ENCODE measurements at places on chromosomes 11 and 22.

DNA sequence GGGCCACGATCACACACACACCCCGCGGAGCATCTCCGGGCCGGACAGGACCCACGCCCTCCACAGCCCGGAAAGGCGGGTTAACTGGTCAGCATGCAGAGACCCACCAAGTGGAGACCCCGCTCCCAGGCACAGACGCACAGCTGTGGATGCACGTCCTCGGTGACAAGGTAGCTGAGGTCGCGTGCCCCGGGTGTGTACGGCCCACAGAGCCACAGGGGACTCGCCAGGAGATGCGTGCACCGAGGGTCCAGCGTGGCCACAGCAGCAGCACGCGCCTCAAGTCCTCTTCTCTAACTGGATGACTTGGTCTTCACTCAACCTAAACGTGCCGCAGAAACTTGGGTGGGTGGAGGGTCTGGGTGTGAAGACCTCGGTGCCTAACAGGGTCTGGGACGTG is 5.5 kb downstream of the H19 start:
- no peak for DNase-seq

DNA sequence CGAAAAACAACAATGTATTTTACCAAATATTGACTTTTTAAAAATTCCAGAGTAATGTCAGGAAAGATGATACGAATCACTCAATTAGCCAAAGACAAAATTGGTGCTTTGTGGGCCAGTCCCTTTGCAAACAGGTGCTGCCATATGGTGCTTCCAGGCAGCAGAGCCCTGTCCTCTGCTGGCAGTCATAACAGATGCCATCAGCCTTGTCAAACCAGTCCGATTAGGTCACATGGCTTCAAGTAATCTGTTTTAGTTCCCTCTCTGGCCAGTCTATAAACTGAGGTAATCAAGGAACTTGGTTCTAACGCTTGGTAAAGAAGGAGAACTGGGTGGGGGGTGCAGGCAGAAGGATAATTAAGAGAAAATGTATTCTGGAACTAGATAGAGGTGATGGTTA is 49.1 kb upstream of the CAPRIN1 start:
- DNase-seq: no peak

DNA sequence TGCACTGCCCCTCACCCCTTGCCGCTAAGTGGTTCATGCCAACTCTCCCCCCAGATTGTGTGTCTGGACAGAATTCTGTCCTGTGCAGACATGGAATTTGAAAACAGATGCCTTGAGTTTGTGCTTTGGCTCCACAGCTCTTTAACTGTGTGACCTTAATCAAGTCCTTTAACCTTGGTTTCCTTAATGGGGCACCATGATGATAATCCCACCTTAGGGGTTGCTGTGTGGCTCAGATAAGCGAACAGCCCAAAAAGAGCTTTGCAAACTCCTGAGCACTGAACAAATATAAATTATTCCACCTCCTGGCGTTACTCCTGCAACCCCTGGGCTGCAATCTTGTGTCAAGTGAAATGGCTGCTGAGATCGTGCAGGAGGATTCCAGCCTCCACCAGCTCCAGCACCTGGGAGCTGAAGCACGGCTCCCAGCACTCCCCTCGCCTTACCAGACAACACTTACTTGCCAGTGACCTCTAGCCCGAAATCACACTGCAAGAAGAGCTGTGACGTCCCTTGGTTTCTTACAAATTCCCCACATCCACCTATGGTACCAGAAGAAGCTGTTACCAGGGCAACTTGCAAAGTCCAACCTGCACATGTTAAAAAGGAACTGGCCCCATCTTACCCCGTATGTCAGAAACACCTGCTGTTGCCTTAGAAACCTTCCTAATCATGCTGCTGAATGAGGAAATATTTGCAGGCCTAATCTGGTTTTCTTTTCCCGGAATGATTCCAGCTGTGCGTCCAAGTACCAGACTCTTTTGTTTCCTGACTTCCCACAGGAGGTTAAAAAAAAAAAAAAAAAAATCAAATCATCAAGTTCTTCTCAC is 13.2 kb downstream of the VPS37C start:
- DNase-seq: no peak

GRCh38 chr11:121482231-121483129 is 29.7 kb upstream of the SORL1-AS1 start:
- DNase-seq: no peak

DNA sequence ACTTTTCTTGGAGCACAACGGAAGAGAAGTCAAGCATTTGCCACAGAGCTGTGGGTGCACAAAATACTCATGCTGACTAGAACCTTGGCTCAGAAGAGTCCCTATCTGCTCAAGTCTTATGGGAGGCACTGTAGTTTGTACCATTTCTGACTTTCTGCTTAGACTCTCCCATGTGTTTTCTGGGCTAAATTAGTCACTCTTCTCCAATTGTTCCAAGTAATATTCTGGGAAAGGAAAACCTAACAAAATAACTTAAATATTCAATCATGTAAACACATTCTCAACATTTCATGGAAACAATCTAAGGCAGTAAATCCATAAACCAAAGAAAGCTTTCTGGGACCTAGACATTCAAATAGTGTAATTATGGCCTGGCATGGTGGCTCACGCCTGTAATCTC is 220.7 kb downstream of the SWAP70 start:
- no peak for DNase-seq

DNA sequence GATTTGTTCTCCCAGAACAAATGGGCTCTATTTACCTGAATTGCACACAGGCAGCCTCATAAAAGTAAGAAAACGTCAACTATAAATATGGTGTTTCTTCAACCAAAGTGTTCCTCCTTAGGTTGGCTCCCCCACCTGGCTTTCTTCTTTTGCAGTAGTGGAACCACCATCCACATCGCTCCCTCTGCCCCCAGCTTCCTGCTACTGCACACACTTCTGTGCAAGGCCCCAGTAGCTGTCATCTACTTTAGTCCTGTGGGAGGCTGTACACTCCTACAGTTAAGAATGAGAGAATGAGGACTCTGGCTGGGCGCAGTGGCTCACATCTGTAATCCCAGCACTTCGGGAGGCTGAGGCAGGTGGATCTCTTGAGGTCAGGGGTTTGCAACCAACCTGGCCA is 89.5 kb downstream of the BMAL1 start:
- DNase-seq: no peak

- DNase-seq: no peak
These were observed 43.5 kb upstream of the TP53I11 start for GRCh38 chr11:44993971-44994704.

DNA sequence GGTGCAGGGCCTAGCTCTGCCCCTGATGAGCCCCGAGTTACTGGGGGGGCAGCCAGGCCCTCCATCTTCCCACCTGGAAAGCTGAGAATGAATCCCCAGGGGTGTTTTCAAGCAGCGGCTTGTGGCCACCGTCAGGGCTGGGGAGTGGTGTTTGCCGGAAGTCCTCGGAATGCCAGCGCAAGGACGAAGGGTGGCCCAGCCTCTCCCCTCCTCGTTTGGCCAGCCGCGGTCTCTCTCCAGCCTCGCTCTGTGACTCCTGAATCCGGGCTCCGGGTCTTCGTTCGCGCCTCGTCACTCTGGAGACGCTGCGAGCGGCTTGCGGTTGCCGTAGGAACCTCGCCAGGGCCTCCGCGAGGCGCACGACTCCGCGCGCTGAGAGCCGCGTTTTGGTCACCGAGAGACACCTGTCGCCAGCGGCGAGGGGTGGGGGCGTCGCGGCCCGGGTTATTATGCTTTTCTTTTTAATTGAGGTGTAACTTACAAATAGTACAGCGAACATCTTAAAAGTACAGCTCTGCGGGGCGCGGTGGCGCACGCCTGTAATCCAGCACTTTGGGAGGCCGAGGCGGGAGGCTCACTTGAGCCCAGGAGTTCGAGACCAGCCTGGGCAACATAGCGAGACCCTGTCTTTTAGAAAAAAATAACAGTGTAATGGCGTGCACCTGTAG is 6.3 kb upstream of the KDELR3 start:
- peak; percentile 88 for DNase-seq

DNA sequence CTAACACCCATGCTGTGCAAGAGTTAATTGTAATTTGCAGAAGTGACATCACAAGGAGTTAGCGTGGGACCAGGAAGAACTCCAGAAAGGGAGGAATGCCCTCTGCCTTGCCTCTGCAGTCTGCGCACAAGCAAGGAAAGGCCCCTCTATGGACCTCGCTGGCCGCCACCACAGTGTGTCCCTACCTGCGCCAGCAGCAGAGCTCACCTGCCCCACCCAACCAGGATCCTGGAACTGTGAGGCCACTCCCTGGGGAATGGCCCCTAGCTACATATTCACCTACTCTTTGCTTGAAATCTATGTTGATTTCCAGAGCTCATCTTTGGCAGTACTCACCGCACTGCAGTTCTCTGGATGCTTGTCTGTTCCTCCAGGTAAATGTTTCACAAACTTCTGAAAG is 72.0 kb upstream of the MTNR1B start:
- DNase-seq: no peak

DNA sequence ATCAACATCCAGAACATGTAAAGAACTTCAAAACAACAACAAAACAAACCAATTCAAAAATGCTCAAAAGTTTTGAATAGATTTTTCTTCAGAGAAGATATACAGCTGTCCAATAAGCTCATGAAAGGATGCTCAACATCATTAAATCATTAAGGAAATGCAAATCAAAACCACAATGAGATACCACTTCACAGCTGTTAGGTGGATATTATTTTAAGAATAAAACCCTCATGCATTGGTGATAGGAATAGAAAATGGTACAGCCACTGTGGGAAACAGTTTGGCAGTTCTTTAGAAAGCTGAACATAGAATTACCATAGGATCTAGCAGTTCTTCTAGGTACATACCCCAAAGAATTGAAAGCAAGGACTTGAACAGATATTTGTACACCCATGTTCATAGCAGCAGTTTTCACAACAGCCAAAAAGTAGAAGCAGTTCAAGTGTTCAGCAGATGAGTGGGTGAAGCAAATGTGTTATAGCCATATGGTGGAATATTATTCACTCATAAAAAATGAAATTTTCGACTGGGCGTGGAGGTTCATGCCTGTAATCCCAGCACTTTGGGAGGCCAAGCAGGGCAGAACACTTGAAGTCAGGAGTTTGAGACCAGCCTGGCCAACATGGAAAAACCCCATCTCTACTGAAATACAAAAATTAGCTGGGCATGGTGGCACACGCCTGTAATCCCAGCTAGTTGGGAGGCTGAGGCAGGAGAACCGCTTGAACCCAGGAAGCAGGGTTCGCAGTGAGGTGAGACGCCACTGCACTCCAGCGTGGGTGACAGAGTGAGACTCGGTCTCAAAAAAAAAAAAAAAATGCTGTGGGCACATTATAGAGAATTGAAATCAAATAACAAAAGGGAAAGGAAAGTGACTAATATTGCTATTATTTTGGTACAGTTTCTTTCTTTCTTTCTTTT is 42.9 kb downstream of the CBL start:
- no peak for DNase-seq

GRCh38 chr22:39408173-39408572 is 8.6 kb downstream of the TAB1 start:
- DNase-seq: no peak

GRCh38 chr11:107716884-107717532 is 5.2 kb upstream of the SLN start:
- peak; percentile 55 for DNase-seq

DNA sequence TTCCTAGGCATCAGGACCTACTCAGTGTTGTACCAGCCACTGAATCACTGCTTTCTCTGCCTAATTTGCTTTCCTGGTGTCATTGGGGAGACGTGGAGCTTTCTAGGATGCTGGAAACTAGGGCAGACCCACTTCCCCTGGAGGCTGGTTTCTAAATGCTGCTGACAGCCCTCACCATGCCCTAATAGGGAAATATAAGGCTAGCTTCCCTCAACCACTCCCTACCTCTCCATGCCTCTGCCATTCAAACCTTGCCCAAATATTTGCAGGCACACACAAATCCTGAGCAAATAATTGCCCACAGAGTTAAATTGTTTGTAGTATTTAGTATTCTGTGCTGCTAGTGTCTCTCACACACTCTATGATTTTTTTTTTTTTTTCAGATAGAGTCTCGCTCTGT is 310.2 kb downstream of the DDX10 start:
- no peak for DNase-seq

GRCh38 chr11:122979815-122980595 is 1.6 kb downstream of the BSX start:
- no peak for DNase-seq

- DNase-seq: peak; percentile 25
These were observed 48.7 kb downstream of the C11orf58 start for GRCh38 chr11:16787035-16787742.

DNA sequence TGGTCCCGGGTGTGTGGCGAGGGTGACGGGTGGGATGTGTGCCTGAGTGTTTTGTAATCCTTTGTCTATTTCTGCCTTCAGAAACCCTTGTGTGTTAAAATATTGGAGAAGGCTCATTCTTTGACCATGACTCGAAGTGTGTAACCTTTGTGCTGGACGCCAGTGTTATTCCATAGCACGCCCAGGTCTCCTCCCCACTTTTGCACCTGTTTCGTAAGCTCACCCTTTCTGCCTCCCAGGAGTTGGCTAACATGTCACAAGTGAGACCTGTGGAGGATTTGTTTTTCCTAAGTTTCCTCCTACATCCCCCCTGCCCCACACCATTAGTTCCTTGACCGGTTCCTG is 382 bp downstream of the C11orf54 start:
- DNase-seq: peak; percentile 70

All from ELR (cell line).